DMS153 (cell line): ENCODE measurements at places on chromosomes 13 and 19.

DNA sequence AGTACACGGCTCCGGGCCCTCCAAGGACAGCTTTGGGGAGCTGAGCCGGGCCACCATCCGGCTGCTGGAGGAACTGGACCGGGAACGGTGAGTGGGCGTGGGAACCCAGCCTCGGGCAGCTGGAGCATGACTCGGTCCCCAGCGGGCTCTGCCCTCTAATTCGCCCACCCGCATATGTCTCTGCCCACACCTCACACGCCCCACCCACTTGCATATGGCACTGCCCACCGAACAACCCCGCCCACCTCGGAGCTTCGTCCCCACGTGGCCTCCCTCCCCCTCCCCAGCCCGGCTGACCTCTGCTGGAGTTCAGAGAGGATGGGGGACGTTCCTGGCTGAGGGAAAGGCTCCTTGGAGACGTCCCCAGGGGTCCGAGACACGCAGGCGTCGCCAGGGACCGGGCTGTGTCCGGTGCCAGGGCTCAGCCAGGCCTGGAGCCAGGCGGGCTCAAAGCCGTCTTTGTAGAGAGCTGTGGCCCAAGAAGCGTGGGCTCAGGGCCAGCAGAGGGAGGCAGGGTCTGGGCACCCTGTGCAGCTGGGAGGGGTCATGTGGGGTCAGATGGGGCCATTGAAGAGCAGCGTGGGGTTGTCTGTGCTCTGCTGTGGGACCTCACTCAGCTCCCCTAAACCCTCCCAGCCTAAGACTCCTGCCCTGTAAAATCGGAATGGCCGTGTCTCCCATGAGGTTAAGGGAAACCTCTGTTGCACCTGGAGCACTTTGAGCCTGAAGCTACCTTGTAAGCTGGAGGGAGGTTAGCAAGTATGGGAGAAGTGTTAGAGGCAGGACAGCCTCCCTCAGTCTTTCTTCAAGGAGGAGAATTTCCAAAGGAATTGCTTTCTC is 3.8 kb downstream of the APC2 start:
- no peak for DNase-seq

DNA sequence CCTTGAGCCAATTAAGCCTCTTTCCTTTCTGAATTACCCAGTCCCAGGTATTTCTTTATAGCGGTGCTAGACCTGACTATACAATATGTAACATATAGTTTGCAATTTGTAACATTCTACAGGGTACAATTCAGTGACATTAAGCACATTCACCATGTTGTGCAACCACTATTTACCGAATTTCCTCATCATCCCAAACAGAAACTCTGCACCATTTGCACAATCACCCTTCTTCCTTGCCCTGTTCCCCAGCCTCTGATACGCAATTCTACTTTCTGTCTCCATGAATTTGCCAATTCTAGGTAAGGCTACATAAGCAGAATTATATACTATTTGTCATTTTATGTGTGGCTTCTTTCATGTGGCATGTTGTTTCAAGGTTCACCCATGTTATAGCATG is 13.7 kb upstream of the SIGLEC10 start:
- DNase-seq, result no peak

GRCh38 chr13:83449668-83450395 is 432.4 kb downstream of the SLITRK1 start:
- DNase-seq, result no peak

GRCh38 chr19:51548213-51548651 is 16.8 kb upstream of the SIGLEC6 start:
- DNase-seq, result no peak

DNA sequence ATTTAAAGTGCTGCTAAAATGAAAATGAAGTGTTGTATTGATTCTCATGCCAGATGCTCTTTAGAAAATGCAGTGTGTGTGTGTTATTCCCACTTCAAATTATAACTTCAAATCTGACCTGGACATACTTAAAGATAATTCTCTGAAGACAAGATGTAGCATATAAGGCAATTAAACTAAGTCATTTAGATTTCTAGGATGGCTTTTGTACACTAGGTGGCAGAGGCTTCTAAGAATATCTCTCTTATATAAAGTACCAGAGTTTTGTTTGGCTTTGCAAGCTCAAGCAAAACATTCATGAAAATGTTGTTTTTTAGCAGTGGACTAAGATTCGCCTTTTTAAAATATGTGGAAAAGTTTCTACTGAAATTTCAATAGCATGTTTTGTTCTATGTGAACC is 407.2 kb downstream of the GPC5 start:
- DNase-seq, result no peak

DNA sequence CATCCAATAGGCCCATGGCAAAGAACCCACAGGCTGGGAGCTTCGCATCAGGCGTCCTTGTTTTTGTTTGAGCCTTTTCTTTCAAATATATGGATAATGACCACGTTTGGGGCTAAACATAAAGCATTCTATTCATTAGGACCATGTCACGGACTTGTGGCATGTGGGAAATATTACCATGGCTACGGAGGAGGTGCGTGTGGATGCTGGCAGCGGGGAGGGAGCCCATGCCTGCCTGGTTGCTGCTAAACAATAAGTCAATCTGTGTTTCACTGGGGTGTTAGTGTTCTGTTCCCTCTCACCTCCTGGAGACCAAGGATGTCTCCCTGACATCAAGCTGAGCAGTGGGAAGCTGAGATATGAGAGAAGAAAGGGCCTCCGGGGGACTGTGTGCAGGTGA is 121.1 kb downstream of the IRS2 start:
- DNase-seq, result no peak

- DNase-seq, result no peak
These were observed 3.3 kb downstream of the NPHS1 start for GRCh38 chr19:35848919-35849505.

DNA sequence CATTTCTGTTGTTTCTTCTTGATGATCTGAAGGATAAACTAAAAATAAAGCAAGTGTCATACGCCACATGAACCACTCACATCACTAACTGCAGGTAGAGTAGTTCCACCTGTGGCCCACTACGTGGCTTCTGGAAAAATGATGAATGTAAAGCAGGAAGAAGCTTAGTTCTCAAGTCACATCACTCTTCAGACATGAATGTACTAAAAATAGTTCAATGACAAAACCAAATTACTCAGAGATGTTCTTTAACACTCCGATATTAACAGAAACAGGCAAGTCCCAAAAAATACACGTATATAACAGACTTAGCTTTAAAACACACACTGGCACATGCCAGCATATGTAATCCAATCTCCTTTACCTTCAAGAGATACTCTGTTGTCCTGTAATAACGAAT is 21.6 kb downstream of the RAB20 start:
- DNase-seq, result no peak

GRCh38 chr19:51690454-51691073 is 2.6 kb upstream of the SPACA6 start:
- peak; percentile 35 for DNase-seq

- DNase-seq, result no peak
These were observed 182.9 kb downstream of the SLITRK6 start for GRCh38 chr13:85616275-85616674.

- DNase-seq, result no peak
These were observed 35.6 kb downstream of the ALOX5AP start for GRCh38 chr13:30770929-30771328.

GRCh38 chr13:66794340-66795031 is 435.6 kb downstream of the PCDH9 start:
- no peak for DNase-seq

GRCh38 chr19:19329126-19329525 is 8.5 kb downstream of the MAU2 start:
- no peak for DNase-seq

- no peak for DNase-seq
These were observed 11.5 kb upstream of the KANK2 start for GRCh38 chr19:11208561-11209471.

GRCh38 chr13:73625562-73626339 is 508.5 kb downstream of the KLF12 start:
- DNase-seq, result no peak

DNA sequence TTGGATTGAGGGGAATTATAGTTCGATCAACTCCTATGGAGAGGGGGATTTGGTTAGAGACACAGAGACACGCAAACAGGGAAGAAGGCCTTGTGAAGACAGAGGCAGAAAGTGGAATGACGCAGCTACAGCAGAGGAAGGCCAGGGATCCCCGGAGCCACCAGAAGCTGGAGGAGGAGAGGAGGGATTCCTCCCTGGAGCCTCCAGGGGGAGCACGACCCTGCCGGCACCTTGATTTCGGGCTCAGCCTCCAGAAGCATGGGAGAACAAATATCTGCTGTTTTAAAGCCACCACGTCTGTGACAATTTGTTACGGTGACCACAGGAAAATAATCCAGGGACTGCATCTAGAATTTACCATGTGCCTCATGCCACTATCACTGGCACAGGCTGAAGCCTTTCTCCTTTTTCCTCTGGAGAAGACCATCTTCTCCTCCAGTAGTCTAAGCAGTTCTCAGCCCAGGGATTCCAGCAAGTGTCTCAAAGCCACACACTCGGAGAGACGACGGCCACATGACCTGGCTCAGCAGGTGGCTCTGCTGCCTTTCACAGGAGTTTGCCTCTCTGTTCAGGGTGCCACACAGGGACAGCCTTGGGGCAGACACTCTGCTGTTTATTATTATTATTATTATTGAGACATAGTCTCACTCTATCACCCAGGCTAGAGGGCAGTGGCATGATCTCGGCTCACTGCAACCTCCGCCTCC is 39.9 kb upstream of the CCNE1 start:
- DNase-seq, result no peak

- no peak for DNase-seq
These were observed 262.8 kb upstream of the RFC3 start for GRCh38 chr13:33554919-33555791.

DNA sequence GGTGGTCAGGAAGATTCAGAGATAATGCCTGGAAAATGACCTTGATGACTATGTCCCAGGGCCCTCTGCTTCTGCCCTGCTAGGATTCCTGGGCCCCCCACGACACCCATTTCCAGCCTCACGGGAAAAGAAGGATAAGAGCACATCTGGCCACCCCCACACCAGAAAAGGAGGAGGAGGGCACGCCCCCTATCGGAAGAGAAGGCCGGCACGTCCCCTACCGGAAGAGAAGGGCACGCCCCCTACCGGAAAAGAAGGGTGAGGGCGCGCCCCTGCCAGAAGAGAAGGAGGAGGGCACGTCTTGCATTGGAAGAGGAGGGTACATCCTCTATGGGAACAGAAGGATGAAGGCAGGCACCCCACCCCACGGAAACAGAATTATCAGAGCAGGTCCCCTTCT is 84.3 kb downstream of the IER2 start:
- DNase-seq, result no peak

DNA sequence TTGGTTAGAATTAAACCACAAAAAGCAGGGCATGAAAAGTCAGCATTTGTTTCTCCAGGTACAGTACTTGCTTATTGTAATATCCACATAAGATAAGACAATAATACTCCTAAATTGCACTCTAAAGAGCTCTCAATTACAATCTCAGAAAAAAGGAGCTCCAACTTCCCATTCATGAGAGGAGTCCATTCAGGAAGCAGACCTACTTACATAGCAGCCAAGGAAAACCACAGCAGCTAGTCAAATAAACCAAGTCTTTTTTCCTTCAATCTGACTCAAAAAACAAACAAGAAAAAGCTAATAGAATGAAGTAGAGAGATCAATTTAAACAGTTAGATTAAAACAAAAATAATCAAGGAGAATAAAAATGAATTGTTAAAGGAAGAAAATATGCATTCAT is 885.2 kb upstream of the SLITRK6 start:
- peak; percentile 84 for DNase-seq

GRCh38 chr19:13079542-13079986 is 23.1 kb downstream of the LYL1 start:
- peak; percentile 82 for DNase-seq

DNA sequence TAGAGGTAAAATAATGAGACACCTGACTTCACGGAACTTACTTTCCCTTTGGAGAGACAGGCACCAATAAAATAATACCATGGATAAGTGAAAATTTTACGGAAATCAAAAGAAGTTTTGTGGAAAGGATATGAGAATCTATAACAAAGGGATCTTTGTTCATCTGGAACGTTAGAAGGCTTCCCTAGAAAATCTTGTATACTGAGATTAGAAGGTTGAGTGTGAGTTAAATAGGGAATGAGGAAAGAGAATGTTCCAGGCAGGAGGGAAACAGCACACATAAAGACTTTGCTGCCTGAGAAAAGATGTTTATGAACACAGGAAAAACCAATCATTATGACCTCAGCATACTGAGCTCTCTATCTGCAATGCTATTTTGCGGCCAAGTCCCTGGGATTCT is 19.6 kb upstream of the RAP2A start:
- no peak for DNase-seq
